Activated naive CD4-positive, alpha-beta T cell (primary cell): ENCODE measurements at places on chromosomes 2 and 18.
A peak's percentile ranks its signal among the peaks of the same experiment; 100 is the strongest.

- DNase-seq: no peak
Observed at GRCh38 chr18:79960921-79961526, 3.4 kb upstream of the HSBP1L1 start.

- no peak for DNase-seq
Observed at GRCh38 chr2:219514196-219514761, at the start of gene ASIC4. Gene ASIC4 (plus strand): TSS chr2:219514482. CDS start chr2:219514725, 243 bp downstream.

GRCh38 chr18:59148192-59148591 lies 8.5 kb downstream of the SEC11C start:
- DNase-seq: no peak

GRCh38 chr2:21251216-21251980 lies 127.6 kb downstream of the TDRD15 start:
- no peak for DNase-seq

DNA sequence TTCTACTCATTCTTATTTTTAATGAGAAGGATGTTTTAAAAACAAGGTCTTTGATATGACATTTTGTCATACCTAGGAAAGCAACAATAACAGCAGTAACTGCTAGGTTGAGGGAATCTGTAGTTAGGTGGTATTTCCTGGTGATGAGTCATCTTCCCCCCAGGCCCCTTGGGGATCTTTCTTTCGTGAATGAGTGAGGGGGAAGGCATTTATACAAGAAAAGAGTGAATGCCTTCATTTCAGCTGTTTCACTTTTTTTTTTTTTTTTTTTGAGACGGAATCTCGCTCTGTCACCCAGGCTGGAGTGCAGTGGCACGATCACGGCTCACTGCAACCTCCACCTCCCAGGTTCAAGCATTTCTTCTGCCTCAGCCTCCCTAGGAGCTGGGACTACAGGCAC lies 108.6 kb downstream of the MAP4K4 start:
- peak; percentile 5 for DNase-seq
